ENCODE measurements at places on chromosomes 7 and 10.

DNA sequence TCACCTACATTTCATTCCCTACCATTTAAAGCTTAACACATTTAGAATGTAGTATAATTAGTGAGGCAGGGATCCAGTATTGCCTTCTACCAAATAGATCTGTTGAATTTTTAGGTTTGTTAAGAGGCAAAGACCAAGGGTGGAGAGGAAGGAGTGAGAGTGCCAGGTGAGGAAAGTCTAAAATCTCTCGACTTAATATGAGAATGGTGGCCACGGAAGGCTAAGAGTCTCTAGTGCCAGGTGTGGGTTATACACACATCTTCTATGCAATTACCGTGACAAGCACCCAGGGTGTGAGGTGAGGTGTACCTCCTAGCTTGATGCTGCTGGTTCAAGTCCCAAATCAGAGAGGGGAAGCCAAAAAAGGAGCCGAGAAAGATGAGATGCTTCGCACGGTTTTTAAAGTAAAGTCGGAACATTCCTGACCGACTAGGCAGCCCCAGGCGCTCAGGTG is 439 bp downstream of the IQUB start:
- no peak for DNase-seq

DNA sequence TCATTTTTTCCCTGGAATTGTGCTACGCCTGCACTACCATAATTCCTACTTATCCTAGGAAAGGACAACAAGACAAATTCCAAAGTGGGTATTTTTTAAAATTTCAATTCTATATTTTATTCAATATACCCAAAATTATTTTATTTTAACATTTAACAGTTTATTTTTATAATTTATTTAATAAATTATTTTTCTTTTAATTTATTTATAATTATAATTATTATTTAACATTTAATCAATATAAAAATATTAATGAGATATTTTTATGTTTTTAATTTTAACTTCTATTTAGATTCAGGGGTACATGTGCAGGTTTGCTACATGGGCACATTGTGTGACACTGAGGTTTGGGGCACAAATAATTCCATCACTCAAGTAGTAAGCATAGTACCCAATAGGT is 65.6 kb upstream of the VSTM2A start:
- DNase-seq: no peak

- DNase-seq: no peak
Observed at GRCh38 chr7:115869190-115869589, 161.4 kb downstream of the TFEC start.

DNA sequence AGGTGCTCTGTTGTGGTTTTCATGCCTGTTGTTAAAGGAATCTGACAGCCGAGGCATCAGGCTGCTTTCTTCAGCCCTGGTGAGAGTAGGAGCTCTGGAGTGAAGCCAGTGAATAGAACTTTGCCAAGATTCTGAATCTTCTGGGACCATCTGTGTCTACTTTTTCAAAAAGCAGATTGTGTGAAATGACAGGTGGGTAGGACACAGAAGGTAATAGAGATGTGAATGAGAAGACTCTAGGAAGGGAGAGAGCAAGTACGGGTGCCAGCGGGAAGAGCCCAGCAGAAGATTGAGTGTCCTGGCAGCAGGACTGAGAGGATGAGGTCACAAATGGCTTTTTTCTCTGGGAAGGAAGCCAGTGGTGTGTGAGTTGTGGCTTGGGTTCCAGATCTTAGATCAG is 429.2 kb downstream of the SDK1 start:
- no peak for DNase-seq

DNA sequence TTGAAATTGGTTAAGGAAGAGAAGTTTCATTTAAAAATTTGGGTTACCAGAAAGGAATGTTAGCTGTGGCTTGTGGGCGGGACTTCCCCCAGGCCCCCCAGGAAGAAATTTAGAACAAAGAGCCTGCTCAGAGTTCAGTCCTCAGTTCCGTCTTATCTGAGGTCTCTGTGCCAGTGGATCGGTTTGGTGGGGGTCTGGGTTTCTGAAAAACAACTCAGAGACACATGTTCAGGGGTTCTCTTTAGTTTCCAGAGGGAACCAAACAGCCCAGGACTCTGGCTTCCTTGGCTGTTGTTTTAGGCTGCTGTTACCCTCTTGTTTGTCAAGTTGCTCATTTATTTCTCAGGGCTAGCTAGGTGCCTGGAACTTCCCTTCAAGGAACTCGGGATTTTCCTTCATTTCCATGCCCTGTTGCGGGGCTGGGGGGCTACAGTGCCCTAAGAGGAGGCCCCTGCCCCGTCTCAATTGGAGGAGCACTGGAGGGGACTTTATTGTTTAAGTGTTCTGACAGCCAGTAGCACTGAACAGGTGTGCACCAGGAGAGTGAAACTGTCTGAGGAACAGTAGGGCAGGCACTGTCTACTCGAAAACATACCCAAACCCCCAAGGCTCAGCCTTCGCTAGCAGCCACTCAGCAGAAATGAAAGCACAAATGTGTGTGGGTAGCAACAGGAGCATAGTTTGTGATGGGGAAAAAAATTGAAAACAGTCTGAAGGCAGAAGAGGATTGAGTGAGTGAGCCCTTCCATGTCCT is 59.9 kb downstream of the ALOX5 start:
- DNase-seq: no peak

DNA sequence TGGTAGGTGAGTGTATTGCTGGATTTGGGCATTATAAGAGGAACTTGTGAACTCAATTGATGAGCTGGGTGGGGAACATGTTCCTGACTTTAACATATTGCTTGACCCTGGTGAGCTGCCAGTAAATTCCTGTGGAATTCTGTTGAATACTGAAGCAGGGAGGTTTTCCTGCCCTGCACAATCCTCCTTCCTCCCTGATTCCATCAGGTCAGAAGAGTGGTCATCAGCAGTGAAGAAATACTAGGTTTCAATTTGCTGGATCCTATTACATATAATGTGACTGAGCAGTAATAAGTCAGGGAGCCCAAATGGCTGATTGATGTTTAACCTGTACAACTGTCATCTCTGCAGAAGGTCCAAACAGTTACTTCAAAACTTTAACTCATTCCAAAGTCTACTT is 581.2 kb downstream of the SUGCT start:
- DNase-seq: no peak

- peak; percentile 49 for DNase-seq
Observed at GRCh38 chr7:140229591-140230515, 53.1 kb upstream of the KDM7A start.

GRCh38 chr7:159115601-159116501 is 28.8 kb downstream of the VIPR2 start:
- no peak for DNase-seq
